A549 treated with AZD2906 at 1 μM for 4 hours (cell line): ENCODE measurements at places on chromosomes 13 and 19. TPM values are rescaled to one million over a fixed set of nuclear protein-coding genes. Genes with fewer than 3 reads are reported as not detected.

The ZNF440 gene
- 0.05 to 0.09 TPM (median 0.07 TPM) in 5 replicates for total RNA-seq

The MFSD12 gene
- total RNA-seq: 108 to 143 TPM (median 142 TPM) in 5 replicates

The MCEMP1 gene
- not detected in 5 replicates for total RNA-seq

The LACC1 gene
- total RNA-seq: 3.2 to 4.8 TPM (median 3.5 TPM) in 5 replicates
